ENCODE measurements at places on chromosomes 6 and 20.
A peak's percentile ranks its signal among the peaks of the same experiment; 100 is the strongest.

DNA sequence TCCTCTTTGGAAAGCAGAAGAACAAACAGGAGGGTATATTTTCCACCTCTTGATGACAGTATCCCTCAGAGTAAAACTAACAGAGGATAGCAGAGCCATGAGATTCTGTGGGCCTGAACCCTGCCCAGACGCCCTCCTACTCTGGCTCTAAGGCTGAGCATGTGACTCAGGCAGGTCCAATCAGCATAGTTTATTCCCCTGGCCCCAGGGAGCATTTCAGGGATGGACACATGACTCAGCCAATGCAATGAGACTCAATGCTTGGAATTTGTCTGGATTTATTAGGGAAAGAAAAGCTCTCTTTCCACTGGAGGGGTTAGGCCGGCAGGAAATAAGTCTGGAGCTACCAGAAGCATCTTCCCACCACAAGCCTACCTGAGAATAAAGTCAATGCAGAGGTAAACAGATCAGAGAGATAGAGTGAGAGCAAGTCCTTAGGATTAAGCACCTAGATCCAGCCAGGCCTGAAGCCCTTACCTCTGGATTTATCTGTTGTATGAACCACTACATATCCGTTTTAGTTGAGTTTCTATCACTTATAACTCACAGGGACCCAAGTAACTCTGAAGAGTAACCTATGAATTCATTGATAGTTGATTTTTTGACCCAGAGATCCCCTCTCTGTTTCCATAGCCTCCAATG is 68.2 kb upstream of the EYA2 start:
- no peak for DNase-seq

DNA sequence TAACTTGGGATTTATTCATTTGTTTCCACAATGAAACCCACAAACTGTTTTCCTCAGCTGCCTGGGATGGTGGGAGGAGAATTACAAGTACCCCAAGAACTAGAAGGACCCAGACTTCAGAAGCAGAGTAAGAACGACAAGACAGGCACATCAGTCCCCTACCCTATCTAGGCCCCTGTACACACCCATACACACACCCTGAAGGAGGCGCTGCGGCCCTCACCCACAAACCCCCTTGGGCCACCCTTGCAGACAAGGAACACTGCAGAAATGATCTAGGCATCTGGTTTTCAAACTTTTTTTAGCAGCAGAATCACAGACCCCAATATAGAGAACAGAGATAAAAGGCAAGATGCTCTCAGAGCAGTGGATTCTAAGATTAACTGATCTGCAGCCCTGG is 55.0 kb downstream of the TRERF1 start:
- DNase-seq, result no peak

- DNase-seq, result no peak
These were observed 75.5 kb upstream of the SCP2D1 start for GRCh38 chr20:18738055-18738454.

DNA sequence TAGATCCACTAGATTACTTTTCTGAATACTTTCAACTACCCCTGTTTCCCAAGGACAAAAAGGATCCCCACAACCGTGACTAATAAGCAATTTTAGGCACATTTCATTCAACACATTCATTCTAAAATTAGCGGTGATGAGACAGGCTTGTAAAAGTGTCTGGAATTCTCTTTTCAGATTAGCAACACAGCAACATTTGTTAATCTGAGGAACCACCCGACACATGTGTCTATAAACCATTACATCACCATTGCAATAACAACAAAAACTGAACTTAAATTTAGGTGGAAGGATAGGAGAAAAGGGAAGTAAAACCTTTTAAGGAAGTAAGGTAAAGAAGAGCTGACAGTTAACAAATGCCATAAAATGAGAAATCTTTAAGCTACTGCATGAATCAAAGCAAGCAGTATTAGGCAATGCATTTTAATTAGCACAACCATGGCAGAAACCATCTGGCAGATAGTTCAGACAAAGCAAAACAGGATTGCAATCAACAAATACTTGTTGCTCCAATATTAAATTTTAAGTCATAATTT is 49.1 kb downstream of the MAP3K7 start:
- no peak for DNase-seq

DNA sequence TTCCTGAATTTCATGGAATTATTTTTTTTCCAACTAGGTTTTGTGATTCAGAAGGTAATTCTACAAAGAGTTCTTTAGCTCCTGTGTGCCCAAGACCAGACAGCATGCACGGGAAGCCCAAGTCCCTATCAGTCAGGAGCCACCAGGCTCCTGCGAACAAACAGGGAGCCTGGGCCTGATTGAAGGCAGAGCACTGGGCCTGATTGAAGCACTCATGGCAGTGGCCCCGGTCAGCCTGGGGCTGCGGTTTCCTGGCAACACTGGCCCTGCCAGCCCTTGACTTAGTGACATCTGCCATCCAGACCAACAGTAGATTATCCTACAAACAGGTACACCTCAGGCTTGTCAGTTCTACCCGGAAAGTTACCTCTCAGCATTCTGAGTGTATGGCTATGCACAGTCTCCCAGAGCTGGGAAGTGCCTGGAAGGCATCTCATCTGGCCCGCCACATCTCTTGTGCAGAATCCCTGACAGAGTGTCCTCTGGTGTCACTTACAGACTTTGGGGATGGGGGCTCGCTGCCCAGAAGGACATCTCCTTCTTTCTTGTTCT is 133.8 kb downstream of the VEGFA start:
- DNase-seq, result no peak

DNA sequence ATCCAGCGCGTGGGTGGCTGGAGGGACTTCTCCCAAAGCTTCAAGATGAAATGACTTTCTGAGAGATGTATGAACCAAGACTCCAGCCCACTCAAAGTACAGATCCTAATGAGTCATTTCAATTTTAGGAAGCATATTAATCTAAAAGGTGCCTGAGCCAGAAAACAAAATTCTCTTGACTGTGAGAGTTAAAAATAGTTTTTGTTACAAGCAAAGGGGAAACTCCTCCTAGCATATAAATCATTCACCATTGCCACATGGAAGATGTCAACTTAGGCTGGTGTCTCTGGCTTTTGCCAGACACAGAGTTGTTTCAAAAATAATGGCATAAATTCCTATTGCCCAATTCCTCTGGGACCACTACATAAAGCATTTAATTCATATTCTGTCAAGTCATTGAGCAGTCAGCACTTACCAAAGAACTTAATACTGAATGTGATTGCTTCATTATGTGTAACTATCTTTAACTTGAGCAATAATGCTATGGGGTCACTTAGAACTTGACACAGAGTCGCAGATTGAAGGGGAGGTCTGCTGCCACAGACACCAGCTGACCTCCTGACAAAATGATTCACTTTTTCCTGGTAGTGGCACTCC is 280.6 kb downstream of the SLC35F1 start:
- DNase-seq, result no peak

DNA sequence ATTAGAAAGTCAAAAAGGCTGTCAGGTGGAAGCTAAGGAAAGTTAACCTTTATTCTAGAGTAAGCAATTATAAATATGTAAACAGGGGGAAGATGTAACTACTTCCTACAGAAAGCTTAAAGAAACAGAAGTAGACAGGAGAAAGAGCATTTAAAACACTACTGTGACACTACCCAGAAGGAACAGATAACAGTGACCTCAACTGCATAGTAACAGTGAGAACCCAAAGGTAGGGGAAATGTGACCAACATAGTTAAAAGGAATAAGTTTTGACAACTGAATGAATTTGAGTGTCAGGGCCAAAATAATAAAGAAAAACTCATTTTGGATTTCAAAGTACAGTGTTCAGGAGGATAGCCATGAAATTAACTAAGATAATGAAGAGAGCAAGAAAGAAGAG is 43.5 kb downstream of the IBTK start:
- no peak for DNase-seq

GRCh38 chr20:50338479-50339391 is 148.1 kb downstream of the CEBPB start:
- no peak for DNase-seq

DNA sequence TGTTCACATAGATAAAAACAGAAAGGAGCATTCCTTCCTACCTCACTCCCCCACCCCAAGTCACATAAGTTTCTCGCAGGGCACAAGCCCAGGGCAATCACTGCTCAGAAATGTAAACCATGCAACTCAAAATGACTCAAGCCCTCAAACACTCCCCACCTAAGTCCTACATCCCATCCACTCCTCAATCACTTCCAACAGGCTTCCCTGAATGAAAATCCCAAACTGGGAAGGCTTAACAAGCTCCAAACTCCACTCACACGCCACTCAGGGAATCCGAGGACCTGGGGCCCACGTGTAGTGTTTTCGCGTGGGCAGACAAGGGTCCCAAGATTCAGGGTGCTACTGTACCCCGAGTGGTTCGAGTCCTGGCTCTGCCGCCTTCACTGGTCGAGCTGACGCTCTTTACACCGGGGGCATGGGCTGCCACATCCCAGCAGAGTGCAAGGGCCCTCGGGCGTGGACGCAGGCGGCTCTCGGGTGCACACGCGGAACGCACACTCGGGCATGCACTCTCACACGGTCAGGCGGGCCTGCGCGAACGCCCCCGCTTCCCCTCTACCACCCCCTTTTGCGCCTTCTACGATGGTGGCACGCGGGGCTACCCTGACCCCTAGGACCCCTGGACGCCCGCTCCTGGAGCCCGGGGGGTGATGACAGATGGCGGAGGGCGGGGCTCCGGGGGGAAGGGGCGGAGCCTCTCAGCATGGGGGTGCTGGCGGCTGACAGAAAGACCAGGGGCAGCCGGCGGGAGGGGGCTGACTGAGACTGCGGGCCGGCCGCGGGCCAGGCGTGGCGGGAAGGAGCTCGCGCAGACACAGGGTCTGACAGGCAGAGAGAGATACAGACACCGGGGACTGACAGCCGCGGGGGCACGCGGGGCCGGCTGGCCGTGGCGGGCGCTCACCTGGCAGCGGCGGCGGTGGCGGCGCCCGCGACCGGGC is 657 bp downstream of the ZHX3 start:
- DNase-seq, result no peak

- DNase-seq, result peak; percentile 16
These were observed 347.8 kb upstream of the PLCB4 start for GRCh38 chr20:8721098-8721497.

- no peak for DNase-seq
These were observed 75.3 kb upstream of the RIPOR2 start for GRCh38 chr6:25010902-25011625.

DNA sequence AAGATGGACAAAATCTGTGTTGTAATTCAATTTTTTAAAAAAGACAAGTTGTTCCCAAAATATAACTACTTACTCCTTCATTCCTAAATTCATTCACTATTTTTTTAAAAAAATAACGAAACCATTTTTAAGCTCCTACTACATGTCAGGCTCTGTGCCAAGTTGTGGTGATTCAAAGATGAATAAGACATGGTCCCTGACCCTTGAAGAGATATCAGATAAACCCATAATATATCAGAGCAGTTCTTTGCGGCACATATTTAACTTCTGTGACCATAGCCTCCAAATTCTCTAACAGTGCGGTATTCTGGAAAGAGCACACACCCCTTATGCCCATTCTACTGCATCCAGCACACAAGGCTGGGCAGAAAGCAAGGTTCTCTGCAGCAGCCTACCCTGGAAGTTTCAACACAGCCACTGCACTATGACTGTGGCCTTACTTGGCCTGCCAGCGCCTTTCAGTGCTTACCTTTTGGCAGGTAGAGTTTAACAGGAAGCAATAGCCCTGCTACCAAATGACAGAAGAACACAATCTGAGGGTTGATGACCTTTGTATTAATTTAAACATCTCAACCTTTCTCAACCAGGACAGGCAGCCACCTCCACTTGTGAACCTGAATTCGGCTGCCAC is 406.5 kb downstream of the BTBD9 start:
- no peak for DNase-seq

DNA sequence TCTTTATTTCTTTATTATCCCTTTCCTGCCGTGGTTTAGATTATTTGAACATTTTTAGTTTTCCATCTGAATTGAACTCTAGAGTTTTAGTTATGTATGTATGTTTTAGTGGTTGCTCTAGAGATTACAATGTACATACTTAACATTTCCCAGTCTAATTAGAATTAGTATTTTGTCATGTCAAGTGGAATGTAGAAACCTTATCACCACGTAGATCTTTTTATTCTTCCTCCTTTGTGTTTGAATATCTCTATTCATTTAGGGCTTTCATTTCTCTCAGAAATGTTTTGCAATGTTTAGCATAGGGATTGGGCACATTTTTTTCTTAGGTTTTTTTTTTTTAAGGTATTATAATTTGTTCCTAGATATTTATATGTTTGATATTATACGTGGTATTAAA is 73.1 kb upstream of the EZR start:
- DNase-seq, result no peak

Measured in iPS DF 6.9 (cell line).